ENCODE measurements at places on chromosomes 1 and 21.
A peak's percentile ranks its signal among the peaks of the same experiment; 100 is the strongest.

- DNase-seq, result no peak
Measured at GRCh38 chr1:226950316-226950715, 10.2 kb downstream of the COQ8A start.

DNA sequence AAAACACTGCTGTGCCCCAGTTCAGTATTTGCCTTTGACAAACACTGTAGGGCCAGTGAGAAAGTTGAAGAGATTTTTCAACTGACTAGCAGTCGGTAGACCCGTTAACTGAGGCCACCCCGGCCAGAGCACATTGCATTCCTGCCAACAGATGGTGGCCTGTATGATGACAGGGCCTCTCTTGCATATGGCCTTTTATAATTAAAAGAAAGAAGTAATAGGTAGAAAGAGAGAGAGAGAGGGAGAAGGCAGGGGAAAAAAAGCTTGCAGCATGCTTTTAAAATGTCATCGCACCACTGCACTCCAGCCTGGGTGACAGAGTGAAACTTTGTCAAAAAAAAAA lies 4.7 kb upstream of the C1orf174 start:
- no peak for DNase-seq

- DNase-seq, result no peak
Measured at GRCh38 chr1:202501281-202501680, 152.8 kb downstream of the PPP1R12B start.

DNA sequence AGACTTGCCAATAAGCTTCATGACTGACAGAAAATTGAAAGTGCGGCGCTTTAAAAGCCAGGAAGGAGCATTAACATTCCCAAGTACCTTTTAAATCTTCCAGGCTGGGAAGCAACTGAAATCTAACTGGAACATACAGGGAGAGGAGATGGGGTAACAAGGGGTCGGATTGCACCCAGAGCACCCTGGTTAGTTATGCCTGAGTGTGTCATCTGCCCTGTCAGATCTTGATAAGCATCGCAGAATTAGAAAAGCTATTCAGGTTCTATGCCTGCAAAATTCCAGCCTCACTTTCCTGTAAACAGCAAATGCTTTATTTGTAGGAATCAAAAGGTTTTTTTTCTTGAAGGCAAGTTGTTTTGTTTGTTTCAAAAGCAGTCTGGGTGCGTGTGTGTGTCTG lies 58.5 kb downstream of the SERBP1 start:
- DNase-seq, result no peak

- DNase-seq, result no peak
Measured at GRCh38 chr1:212218911-212219310, 66.3 kb upstream of the PPP2R5A start.

DNA sequence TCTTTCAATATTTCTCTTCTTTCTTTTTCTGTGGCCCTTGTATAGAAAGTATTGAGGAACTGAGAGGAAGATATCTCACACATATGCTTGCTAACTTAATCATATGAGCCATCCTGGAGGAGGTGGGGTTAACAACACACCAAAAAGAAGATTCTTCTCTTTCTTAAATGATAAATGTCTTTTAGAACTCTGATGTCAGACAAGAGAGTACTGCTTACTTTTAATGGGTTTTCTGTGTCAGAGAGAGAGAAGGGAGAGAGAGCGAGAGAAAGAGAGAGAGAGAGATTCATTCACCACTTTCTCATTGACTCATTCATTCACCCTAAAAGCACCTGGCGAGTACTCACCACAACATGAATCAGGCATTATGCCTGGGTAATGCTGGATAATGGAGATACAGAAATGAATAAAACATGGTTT lies 250.3 kb upstream of the SGIP1 start:
- no peak for DNase-seq

DNA sequence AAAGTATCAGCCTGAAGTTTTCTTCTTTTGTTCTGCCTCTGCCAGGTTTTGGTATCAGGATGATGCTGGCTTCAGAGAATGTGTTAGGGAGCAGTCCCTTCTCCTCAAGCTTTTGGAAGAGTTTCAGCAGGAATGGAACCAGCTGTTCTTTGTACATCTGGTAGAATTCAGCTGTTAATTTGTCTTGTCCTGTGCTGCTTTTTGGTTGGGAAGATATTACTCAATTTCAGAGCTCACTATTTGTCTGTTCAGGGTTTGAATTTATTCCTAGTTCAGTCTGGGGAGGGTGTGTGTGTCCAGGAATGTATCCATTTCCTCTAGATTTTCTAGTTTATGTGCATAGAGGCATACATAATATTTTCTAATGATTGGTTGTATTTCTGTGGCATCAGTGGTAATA lies 12.8 kb downstream of the ZNF678 start:
- DNase-seq, result no peak

DNA sequence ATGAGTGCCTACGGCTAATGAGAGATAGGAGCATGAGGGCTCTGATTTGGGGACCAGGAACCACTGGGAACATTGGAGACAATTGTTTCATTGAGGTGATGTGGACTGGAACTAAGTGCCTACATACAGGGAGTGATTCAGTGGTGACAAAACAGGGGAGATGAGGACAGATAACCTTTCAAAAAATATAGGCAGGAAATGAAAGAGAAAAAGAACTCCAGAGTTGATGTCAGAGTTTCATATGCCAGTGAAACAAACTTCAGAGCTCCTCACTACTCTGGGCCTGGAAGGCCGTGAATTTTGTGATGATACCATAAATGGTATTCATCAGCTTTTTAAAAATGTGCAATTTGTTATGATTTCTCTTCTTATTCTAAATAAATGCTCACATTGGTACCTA lies 39.3 kb downstream of the FASLG start:
- DNase-seq, result no peak

- DNase-seq, result peak; percentile 41
Measured at GRCh38 chr1:32247983-32248889, 1.2 kb downstream of the FAM167B start.

- DNase-seq, result no peak
Measured at GRCh38 chr1:12185918-12186678, 19.3 kb downstream of the TNFRSF1B start.

DNA sequence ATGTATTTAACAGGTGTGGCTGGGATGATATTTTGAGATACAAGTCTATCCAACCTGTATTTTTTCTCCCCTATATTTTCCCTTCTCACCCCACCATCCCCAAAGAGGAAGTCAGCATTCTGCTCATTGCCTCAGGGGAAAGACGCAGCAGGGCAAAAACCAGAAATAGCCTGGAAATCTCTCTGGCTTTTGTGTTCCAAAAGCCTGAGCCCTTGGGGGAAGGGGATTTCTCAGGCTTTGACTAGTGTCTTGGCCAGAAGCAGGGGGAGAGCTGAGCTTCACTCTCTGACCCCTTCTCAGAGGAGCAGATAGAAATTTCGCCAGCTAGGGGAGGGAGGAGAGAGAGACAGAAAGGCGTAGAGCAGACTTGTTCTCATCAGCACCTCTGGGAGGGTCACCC lies 244.7 kb downstream of the RRAGC start:
- DNase-seq, result no peak

GRCh38 chr21:15159382-15160020 lies 94.7 kb upstream of the NRIP1 start:
- DNase-seq, result no peak

- no peak for DNase-seq
Measured at GRCh38 chr1:213020016-213020415, 4.3 kb upstream of the ANGEL2 start.

GRCh38 chr1:41452704-41453290 lies 31.7 kb downstream of the EDN2 start:
- DNase-seq, result no peak

DNA sequence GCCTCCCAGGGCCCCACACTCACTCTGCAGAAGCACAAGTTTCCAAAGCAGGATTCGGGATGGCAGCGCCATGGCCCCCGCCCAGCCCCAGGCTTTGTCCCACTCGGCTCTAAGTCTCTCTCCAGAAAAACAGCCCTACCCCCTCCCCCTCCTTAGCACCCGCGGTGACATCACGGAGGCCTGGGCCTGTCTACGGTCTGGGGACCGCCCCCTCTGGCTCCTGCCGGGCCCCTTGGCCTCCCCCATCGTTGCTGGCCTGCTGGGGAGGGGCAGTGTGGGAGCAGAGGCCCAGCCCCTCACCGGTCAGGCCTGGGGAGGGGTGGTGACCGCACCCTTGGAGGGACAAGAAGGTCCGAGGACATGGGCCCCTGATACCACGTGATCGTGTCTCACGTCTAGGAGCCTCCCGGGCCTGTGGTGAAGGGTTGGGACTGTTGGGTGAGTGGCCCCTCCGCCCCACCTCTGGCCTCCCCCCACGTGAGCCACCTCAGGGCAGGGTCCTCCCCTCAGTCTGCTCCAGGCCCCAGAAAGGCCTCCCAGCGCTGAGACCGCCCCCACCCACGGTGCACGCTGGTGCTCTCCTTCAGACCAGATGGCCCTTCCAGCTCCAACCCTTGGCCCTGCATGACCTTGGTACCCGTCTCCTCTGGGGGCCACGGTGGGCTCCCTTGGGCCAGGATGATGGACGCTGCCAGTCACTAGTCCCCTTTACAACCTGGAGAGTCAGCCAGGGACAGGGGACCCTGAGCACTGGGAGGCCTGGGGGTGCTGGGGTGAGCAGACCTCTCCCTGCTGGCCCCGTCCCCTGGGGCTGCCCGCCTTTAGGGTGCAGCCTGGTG lies at the start of gene MXRA8:
MXRA8 (minus strand) TSS at position 123 of the 839 bp plus-strand sequence; CDS start at position 72, 51 bp downstream.
- no peak for DNase-seq

DNA sequence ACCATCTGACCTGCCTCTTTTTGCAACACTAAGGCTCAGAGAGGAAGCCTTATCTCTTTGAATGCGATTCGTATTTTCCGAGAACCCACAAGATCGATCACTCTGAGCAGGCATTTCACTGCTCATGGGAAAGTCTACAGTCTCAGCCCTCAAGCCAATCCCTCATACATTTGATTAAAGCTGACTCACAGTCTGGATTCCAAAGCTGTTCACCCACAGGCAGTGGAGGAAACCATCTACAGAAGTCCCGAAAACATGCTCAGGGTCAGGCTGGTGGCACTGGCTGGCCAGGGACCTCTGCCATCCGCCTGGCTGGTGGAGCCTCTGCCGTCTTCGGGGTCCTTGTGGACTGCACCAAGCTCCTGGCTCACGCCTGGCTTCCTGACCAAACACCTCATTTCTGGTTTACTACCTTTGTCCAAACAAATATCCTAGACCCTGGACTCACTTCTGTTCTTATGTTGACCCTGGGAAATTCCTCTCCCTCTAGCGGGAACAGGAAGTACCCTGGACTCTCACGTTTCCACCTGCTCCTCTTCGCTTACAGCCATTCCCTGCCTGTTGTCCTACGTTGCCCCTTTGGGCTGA lies 650.0 kb downstream of the SMYD3 start:
- no peak for DNase-seq

DNA sequence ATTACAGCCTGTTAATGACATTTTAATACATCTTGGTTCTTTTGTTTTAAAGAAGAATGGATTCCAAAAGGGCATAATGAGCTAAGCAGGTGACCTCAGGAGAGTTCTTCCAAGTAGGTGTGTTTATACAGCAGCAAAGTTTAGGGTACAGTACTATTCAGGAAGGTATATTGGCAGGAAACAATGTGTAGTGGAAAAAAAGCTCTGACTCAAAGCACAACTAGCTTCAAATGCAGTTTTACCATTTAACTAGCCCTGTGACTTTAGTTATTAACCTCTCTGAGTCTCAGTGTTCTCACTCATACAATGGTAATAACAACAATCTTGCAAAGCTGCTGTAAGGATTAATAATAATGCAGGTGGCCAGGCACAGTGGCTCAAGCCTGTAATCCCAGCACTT lies 29.9 kb downstream of the FAF1 start:
- DNase-seq, result no peak

GRCh38 chr1:59139396-59139795 lies 157.5 kb upstream of the FGGY start:
- no peak for DNase-seq

- no peak for DNase-seq
Measured at GRCh38 chr1:207504438-207504837, 8.5 kb downstream of the CR1 start.

DNA sequence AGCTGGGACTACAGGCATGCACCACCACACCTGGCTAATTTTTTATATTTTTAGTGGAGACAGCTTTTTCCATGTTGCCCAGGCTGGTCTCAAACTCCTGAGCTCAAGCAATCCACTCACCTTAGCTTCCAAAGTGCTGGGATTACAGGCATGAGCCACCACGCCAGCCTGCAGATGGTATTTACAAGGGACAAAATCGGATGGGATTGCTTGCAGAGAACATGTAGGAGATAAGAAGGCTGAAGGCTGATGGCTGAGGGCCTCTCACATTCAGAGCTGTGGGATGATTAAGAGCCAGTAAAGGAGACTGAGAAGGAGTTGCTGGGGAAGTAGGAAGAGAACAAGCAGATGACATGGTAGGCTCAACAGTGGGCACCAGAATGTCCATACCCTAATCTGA lies 24.0 kb upstream of the QSOX1 start:
- DNase-seq, result no peak

DNA sequence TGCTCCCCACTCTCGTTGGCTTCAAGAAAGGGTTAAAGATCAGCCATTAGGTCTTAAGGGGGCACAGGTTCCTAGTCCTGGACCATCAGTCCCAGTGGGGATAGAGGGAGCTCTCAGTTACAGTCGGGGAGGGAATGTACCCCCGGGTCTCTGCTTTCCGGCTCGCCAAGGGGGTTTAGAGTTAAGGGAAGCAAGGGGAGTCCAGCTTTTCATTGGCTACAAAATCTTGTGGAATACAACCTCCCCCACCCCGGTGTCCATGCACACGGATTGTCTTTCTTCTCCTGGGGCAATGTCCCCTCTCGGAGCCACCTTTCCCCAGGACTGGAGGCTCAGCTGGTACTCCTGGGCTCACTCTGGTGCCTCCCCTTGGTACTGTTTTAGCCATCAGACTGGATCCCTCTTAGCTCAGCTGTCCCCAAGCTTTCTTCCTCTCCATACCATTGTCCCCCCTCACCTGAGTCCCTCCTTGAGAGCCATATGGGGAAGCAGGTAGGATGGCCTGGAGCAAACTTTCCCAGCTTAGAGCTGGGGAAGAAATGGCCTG lies at the start of gene A3GALT2:
A3GALT2 (minus strand) TSS at position 480 of the 547 bp plus-strand sequence; CDS start at position 480, 0 bp downstream.
- no peak for DNase-seq

DNA sequence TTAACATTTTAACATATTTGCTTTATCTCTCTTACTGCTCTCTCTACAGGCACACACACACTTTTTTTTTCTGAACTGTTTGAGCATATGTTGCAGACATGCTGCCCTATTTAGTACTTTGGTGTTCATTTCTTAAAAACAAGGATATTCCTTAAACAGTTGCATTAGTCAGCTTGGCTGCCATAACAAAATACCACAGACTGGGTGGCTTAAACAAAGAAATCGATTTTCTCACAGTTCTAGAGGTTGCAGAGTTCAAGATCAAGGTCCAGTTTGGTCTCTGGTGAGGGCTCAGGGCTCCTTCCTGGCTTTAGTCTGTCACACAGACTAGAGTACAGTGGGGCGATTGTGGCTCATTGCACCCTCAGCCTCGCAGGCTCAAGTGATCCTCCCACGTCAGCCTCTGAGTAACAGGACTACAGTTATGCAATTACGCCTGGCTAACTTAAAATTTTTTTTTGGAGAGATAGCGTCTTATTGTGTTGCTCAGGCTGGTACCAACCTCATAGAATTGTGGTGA lies 46.7 kb downstream of the RPRD2 start:
- no peak for DNase-seq

DNA sequence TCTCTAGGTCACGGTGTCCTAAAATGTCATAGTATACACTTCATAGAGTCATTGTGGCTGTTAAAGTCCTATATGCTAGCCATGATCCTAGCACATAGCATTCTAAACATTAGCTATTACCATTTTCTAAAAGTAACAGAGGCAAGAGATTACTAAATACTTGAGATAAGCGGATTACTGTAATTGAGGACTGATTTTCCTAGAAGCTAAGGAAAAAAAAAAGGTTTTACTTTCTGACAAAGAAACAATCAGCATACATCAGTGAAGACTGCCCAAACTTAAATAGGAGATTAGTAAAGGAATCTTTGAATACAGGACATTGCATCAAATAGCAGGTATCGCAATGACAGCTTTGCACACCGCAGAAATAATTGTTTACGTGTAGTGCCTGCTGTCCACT lies 91.3 kb upstream of the HNRNPU start:
- no peak for DNase-seq

All from activated naive CD4-positive, alpha-beta T cell (primary cell).